ENCODE measurements at places on chromosomes 5 and 9.

DNA sequence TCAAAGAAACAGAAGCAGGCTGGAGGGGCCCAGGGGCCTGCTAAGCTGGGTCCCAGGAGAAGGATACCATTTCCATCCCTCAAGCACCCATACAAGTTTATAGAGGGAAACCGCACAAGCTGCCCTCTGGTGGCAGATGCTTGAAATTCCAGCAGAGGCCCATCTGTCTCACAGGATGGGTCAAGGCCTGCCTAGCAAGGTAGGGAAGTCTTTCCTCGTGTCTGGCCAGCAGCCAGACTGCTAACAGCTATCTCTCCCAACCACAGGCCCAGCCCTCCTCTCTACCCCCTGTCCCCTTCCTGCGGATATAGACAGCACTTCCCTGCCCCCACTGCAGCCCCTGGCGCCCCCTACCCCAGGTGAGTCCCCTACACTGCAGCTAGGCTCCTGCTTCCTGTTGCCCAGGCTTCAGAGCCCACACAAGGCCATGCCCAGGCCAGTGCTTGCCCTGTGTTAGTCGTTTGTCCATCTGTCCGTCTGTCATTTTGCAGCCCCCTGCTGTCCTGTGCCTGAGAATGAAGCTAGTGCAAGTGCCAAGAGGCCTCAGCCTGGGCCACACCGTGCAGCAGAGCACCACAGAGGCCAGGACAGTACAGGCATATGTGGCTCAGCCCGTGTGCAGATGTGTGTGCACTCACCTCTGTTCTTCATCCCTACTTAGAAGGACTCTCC, 26.2 kb downstream of the TCF7 start:
- DNase-seq = no peak

- DNase-seq = no peak
Measured at GRCh38 chr9:110156416-110156815, 51.5 kb downstream of the C9orf152 start.

DNA sequence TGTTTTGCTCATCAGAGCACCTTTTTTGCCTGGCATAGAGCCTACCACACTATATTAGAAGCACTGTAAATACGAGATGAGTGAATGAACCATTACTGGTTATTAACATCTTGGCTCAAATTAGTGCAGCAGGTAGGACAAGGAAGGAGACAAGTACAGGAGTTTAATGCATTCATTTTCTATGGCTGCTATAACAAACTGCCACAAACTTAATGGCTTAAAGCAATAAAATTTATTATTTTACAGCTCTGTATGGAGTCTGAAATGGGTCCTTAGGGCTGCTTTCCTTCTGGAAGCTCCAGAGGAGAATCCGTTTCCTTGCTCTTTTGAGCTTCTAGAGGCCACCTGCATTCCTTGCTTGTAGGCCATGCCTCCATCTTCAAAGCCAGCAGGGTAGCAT, 59.1 kb downstream of the PDE6A start:
- no peak for DNase-seq

GRCh38 chr9:34521406-34522045, 1.3 kb downstream of the ENHO start:
- no peak for DNase-seq

- DNase-seq = no peak
Measured at GRCh38 chr5:141817631-141818030, 60.6 kb downstream of the PCDH1 start.

GRCh38 chr9:29556317-29556716, 1983.0 kb upstream of the C9orf72 start:
- DNase-seq = no peak

- no peak for DNase-seq
Measured at GRCh38 chr5:36641431-36641830, 35.0 kb downstream of the SLC1A3 start.

DNA sequence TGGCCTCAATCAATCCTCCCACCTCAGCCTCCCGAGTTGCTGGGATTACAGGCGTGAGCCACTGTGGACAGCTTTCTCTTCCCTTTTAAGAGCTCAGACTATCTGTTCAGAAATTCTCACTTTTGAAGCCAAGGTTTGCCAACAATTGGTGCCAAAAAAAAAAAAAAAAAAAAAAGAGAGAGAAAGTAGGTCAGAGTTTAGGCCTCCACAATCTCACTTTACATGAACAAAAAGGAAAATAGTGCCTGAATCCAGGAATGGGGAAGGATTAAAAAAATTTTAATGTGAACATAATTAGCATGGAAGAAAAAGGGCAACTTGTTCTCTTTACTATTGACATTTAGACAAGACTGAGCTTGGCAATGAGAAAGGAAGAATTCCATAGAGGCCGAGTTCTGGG, 94.1 kb downstream of the NSG2 start:
- DNase-seq = no peak

DNA sequence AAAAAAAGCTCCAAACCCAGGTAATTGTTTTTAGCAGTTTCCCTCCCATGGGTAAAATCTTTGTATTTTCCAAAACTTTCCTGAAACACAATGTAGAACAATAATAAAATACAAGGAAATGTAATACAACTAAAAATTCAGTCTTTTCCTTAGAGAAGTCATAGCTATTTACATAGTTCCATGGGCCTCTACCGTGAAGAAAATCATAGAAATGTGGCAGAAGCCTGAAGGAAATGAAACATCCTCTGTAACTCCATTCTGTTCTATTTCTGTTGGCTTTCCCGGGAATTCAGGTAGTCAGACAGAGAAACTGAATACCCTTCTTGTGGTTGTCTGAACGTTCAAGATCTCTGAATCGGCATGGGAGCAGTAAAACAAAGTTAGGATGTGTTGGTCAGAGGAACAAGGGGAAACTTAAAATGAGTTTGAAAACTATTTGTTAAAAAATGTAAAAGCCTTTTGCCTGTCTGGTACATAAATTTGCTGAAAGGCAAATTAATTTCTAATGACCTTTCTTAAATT, 202.4 kb upstream of the ZNF608 start:
- no peak for DNase-seq

DNA sequence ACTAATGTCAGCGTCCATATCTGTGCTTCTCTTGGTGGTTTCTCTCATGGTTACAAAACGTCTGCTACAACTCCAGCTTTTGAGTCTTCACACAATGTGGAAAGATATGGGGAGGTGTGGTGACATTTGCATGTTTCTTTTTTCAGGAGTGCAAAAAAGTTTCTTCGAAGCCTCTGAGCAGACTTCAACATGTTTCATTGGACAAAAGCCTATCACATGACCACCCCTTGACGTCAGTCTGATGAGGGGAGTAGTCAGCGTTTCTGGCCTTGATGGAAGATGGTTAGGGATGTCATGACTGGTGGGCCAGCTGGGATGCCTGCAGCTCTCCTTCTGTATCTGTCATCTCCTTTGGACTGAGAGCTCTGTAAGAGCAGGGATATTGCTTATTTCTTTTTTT, 61.4 kb downstream of the PTPDC1 start:
- DNase-seq = no peak

- no peak for DNase-seq
Measured at GRCh38 chr5:156698323-156698722, 151.8 kb upstream of the PPP1R2B start.

GRCh38 chr9:94889628-94890027, 163.1 kb downstream of the AOPEP start:
- no peak for DNase-seq

- no peak for DNase-seq
Measured at GRCh38 chr5:24525414-24525813, 119.4 kb downstream of the CDH10 start.

DNA sequence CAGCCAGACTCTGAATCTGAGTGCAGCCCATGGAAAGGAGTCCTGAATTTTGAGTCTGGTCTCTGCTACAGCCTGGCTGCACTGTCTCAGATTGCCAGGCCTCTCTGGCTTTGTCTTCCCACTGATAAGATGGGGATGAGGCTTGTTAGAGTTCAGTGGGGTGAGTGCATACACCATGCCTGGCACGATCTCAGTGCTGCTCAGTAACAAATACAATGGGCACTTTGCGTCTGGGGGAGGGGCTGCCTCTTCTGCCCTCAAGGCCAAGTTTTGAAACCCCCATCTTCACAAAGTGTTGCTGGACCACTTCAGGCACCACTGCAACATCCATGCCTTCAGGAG, 49.0 kb downstream of the PPARGC1B start:
- no peak for DNase-seq

DNA sequence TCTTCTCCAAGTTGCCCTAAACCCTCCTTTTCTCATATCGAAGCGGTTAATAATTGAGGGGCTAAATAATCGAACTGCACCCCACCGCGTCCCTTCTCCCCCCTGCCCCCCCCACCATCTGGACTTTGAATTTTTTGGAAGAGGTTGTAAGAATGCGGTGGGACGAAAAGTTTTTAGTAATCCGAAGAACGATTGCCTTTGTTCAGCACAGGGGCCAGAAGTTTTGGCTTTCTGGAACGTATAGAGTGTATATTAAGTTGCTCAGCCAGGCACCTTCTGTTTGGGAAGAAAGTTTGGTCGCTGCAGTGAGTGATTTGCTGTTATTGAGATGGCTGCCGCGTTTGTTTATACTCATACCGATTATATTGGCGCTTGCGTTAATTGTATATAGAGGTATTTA, 518 bp downstream of the ERBIN start:
- no peak for DNase-seq

DNA sequence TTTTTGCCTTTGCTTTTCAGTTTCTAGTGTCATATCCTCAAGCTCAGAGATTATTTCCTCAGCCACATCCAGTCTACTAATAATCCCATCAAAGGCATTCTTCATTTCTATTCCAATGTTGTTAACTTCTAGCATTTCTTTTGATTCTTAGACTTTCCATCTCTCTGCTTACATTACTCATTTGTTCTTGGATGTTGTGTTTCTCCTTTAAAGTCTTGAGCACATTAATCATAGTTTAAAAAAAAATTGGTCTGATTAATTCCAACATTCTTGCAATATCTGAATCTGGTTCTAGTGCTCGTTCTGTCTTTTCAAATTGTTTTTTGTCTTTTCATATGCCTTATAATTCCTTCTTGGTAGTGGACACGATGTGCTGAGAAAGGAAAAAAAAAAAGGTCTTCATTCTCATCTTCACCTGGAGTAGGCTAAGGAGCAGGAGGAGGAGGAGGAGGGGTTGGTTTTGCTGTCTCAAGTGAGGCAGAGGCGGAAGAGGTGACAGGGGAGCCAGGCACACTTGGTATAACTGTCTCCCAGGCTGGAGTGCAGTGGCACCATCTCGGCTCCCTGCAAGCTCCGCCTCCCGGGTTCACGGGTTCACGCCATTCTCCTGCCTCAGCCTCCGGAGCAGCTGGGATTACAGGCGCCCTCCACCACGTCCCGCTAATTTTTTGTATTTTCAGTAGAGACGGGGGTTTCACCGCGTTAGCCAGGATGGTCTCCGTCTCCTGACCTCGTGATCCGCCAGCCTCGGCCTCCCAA, 16.3 kb downstream of the PRXL2C start:
- DNase-seq = no peak

GRCh38 chr5:127549551-127549950, 32.1 kb downstream of the PRRC1 start:
- DNase-seq = no peak

DNA sequence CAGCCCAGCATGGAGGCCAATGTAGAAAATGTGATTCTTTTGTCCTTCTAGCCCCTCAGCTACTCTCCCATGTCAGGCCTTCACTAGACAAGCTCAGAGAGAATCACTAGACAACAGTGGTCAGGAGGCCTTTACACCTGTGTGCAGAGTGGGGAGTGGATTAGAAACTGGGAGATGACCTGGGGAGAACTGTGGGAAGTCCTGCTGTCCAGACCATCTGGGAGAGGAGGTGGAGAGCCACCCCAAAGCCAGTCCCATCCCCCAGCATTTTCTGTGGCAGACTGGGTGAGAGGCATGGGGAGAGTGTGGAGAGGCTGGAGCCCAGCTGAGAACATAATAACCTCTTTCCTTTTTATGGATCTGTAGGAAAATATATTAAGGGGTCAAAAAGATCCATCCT, 452.0 kb upstream of the DMAC1 start:
- DNase-seq = no peak

- DNase-seq = no peak
Measured at GRCh38 chr5:93431250-93431649, 149.8 kb downstream of the NR2F1-AS1 start.

- no peak for DNase-seq
Measured at GRCh38 chr5:144352732-144353317, 182.2 kb downstream of the KCTD16 start.

GRCh38 chr9:35736201-35736633, 3.8 kb downstream of the CREB3 start:
- DNase-seq = peak; percentile 33

DNA sequence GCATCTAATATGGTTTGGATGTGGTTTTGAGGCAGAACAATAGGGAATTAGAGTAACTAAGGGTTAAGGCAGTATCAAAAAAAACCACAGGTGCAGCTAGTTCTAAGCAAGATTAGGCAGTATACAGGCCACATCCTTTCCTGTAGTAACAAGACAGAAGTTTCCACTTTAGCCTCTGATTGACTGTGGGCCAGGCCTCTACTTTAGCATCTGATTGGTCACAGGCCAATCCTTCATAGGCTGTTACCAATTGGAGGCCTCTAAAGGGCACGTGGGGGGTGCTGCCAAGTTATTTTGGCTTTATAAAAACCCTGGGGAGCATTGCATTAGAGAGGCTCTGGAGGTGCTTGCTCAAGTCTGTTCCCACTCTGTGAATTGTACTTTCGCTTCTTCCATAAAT, 144.1 kb upstream of the ST8SIA4 start:
- DNase-seq = no peak

GRCh38 chr5:59722874-59723273, 170.7 kb downstream of the PDE4D start:
- no peak for DNase-seq

GRCh38 chr9:14348373-14349145, 34.6 kb upstream of the NFIB start:
- DNase-seq = no peak

- DNase-seq = no peak
Measured at GRCh38 chr5:76861612-76862011, 11.8 kb downstream of the S100Z start.

GRCh38 chr5:83375049-83375745, 96.3 kb upstream of the VCAN start:
- no peak for DNase-seq

- no peak for DNase-seq
Measured at GRCh38 chr5:147791181-147791580, 8.7 kb upstream of the JAKMIP2 start.

GRCh38 chr9:133701981-133702797, 36.0 kb downstream of the SARDH start:
- peak; percentile 50 for DNase-seq

GRCh38 chr5:132426525-132427138, 57.1 kb downstream of the SLC22A5 start:
- peak; percentile 48 for DNase-seq

- no peak for DNase-seq
Measured at GRCh38 chr5:81908044-81908443, 63.8 kb upstream of the ATG10 start.

Data from activated T-helper 1 cell treated with anti-CD3 and anti-CD28 coated beads, Interleukin-2, amount 50 U/mL, for 16 hours (primary cell).